ENCODE measurements at places on chromosomes 7 and 10.

- no peak for DNase-seq
Observed at GRCh38 chr7:132488634-132489302, 87.5 kb downstream of the PLXNA4 start.

GRCh38 chr10:101444058-101444898, 90.3 kb downstream of the BTRC start:
- no peak for DNase-seq

DNA sequence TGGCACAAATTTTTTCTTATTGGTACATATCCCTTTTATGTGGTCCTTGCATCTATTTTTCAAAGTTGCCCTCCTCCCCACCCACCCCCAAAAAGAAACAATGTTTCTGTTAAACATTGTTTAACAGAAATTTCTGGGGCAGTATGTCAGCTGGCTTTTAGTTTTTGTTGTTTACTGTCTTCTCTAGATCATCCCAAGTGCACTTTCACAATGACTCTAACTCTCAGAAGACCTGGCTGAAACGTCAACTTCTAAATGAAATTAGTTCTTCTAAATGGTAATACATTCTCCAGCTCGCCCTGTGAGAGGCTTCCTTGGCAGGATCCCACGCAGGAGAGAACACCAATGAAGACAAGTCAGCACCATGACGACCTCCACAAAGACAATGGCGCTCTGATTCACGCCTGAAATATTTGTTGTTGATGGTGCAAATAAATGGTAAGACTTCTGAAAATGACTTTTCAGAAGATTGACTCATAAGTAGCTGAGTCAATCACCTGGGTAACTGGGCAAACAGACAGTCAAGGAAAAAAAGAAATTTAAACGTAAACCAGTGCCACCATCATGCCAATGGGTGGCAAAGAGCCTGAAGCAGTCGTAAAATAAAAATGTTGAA, 293.7 kb downstream of the FZD1 start:
- DNase-seq: no peak

GRCh38 chr7:140031364-140031763, 31.4 kb downstream of the PARP12 start:
- no peak for DNase-seq

DNA sequence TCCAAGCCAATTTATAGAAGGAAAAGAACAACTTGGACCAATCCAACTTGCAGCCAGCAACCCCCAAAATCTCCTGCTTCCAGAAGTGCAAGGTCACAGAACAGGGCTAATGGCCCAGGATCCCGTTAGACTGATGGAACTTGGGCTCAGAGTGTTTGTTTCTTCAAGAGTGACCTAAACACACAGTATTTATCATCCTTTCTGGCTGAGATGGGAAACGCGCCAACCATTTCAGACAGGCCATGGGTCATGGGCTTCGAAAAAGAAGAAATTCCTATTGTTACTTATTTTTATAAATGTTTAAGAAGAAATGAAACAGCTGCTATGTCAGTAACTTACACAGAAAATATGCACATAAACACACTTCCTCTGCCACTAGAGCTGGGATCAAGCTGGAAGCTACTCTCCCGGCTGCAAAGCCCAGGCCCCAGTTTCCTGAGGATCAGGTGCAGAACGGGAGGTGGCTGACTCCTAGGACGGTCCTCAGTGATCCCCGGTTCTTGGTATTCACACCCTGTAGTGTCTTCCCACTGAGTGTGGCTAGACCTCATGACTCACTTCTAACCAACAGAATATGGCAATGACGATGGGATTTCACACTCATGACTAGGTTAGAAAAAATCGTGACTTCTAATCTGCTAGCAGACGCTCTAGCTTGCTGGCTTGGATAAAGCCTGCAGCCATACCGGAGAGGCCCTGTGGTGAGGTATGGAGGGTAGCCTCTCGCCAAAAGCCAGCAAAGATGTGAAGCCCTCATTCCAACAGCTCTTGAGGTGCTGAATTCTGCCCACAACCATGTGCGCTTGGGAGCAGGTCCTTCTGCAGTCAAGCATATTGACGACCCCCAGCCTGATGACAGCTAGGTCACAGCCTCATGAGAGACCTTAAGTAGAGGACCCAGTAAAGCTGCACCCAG, 60.2 kb downstream of the CHST15 start:
- no peak for DNase-seq

- DNase-seq: no peak
Observed at GRCh38 chr10:117928281-117928680, 118.5 kb downstream of the RAB11FIP2 start.

DNA sequence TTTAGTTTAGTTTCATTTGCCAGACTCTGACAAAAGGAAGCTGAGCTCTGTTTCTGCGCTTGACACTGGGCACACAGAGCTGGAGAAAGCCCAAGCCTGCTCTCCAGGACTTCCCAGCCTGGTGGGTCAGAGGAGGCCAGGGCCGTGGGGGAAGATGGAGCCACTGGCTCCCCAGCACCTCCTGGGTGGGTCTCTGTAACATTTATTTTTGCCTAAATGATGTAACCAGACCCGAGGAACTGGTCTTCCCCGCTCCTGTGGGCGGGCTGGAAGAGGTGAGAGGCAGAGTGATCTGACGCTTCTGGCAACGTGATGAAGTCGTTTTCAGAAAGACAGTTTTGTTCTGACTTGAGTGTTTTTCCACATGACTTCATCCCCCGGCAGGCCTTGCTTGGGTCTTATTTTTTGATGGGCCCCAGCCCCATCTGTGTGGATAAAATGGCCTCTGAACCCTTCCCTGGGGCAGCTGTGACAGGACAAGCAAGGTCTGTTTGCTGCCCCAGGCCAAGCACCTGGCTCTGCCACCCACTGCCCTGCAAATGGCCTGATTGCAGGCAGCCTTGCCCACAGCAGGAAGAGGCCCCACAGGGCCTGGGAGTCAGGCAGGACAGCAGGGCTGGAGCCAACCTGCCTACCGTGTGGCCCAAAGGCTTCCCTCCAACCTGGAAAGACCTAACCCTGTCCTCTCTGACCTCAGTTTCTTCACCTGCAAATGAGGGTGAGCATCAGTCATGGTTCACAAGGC, 304.9 kb upstream of the ZMIZ1 start:
- no peak for DNase-seq

DNA sequence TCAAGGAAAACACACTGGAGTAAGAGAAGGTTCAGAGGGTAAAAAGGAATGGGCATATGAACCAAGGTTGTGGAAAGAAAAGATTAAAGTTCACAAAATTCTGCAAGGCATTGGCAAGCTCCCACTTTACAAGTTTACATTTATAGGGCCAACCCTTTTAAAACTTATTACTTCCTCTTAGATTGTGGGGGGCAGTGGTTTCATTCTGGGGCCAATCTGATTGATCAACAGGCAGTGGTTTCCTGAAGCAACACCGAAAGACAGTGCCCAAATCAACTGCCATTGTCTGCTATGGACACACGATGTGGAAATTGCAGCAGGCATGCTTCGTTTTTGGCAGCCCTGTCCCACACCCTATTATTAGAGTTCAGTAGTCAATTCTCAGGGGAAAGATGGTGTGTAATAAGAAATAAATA, 154.0 kb downstream of the SGMS1 start:
- no peak for DNase-seq

- DNase-seq: peak; percentile 41
Observed at GRCh38 chr7:156650042-156650441, 9.5 kb downstream of the RNF32 start.

- DNase-seq: no peak
Observed at GRCh38 chr7:73954861-73955260, 73.1 kb upstream of the ELN start.

DNA sequence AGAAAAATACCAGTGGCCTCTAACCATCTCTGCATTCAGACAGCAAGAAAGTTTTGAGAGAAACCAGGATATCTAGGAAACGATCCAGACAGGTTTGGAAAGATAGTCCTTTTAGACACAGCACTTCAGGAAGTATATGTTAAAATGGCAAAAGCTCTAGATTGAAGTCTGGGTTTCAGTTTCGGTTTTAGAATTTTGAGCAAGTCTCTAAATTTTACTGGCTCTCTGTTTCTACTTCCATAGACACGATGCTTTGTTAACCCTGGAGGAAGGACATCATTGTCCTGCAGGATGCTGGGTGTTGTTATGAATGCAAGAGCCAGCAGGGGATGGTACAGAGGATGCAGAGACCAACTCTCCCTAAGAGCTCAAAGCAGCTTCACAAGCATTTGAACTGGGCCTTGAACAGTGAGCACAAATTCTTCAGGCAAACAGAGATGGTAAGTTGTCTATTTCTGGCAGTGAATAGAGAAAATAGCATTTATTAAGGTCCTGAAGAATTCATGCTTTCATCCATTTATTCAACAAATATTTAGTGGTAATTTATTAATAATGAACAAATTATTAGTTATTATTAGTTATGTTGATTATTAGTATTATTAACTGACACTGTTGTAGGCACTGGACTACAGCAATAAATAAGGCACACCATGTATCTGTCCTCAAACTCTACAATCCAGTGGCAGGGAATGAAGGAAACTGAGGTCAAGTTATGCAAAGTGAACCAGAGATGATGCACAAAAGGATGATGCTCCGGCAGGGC, 152.7 kb upstream of the NRP1 start:
- DNase-seq: no peak

- no peak for DNase-seq
Observed at GRCh38 chr10:5828725-5829124, 15.5 kb upstream of the GDI2 start.

GRCh38 chr10:13087986-13088618, 11.9 kb upstream of the OPTN start:
- DNase-seq: no peak

DNA sequence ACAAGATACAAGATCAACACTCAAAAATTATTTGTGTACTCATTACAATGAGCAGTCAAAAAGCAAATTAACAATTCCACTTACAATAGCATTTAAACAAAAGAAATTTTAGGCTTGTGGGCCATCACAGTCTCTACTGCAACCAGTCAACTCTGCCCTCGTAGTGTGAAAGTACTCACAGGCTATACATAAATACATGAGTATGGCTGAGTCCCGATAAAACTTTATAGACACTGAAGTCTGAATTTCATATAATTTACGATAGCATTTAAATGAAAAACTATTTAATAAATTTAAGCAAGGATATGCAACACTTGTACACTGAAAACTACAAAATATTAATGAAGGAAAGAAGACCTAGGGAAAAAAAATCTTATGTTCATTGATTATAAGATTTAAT, 90.1 kb downstream of the ZNF33B start:
- DNase-seq: no peak

DNA sequence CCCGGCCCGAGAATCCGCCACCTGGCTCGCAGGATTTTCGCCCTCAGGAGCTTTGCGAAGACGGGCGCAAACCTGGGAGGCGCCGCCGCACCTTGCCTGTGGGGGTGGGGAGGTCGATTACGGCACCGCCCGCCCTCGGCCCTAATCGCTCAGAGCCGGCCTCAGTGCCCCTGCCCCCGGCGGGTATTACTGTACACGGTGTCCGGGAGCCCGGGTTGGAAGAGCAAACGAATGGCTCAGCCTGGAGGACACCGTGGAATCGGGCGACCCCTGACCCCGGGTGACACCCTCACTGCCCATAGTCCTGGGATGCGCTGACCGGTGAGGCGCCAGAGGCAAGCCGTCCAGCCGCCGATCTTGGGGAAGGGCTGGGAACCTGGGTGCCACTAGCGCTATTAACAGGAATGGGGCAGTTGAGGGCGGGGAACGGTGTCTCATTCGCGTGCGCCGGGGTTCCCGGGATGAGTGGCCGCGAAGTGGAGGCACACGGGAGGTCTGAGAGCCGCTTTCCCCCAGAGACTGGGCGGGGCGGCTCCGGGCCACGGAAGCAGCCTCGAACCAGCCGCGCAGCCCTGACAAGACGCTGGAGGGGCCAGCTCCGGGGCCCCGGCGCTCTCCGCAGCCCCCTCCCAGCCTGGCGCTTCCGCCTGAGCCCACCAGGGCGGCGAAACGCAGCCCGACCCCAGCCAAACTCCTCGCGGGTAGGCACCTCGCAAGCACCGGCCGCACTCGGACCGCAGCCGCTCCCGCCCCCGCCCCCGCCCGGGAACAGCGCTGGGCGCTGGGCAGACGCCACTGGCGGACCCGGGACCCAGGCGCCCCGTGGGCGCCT, 167.5 kb downstream of the NRF1 start:
- peak; percentile 73 for DNase-seq

- DNase-seq: peak; percentile 77
Observed at GRCh38 chr7:8261711-8262695, at the start of gene ICA1. TSS of gene ICA1 (minus strand) at chr7:8262167. CDS start at chr7:8235926, 26,241 bp downstream.

DNA sequence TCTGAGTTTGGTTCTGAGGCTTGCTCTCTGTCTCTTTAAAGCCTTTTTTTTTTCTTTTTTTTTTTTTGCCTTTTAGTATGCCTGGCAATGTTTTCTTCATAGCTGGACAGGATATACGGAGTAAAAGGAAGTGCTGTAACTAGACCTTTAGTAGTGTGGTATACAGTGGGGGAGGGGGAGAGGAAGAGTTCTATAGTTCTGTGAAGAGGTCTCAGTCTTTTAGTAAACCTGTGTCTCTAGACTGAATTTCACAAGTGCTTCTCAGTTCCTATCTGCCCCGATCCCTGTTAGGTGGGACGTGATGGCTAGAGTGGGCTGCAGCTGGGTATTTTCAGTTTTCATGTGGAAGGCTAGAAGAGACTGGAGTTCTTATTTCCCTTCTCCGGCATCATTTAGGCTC, 3.1 kb upstream of the ABCC2 start:
- DNase-seq: no peak
